ENCODE measurements at places on chromosomes 1 and 21. TPM values are rescaled to one million over a fixed set of nuclear protein-coding genes. Genes with fewer than 3 reads are reported as not detected.

DNA sequence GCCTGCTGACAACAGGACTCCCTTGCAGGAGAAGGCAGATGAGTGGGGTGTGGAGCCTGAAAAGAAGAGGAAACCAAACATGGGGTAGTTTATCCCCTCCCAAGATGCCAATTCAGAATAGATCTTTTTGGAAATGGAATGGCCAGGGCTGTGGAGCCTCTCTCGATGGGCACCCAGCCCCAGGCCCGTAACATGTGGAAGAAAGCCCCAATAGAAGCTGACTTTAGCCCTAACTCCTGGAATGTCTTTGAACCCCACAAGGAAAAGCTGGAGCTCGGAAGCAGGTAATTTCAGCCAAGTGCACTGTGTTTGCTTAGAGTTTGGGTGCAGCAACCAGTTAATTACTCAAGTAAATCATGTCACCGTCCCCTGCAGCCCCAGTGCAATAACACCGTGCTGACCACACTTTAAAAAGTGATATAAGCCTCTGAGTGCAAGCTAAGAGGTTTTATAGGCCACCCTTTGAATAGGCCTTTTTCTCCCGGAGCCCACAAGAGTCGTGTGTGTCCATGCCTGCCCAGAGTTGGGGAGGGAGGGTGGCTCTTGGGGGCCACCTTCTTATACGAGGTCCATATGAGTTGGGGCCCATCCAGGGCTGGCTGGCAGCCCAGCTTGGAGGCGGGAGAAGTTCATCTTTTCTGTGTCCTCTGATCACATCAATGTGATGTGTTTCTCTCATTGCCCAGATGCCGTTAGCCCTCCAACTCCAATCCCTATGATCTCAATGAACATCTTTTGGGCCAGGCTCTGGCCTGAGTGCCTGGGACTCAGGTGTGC, 153.2 kb downstream of the TRABD2B start:
- no peak for DNase-seq

GRCh38 chr1:228990906-228991569, 255.8 kb downstream of the RHOU start:
- DNase-seq = no peak

SCMH1 gene
- 29.3 TPM for total RNA-seq

GRCh38 chr1:29655945-29656850, 419.9 kb downstream of the PTPRU start:
- no peak for DNase-seq

ADGRL2 gene
- total RNA-seq = 5.0 TPM

- no peak for DNase-seq
Measured at GRCh38 chr1:38221006-38221649, 174.5 kb upstream of the POU3F1 start.

DNA sequence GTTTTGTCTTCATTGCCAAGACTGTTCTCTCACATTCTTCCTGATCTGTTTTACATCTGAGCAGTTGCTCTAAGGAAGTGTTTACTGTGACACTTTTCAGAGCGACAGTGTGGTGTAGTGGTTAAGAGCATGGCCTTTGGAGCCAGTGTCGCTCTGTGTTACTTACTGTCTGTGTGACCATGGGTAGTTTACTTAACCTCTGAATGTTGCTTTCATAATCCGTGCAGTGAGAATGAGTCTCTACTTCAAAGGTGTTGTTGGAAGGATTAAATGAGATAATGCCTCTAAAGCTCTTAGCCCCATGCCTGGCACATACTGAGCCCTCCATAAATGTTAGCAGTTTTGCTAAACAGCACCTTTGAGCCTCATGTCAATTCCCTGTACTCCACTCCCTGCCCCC, 35.9 kb upstream of the ZFP69B start:
- DNase-seq = no peak

ARTN gene
- 0.42 TPM for total RNA-seq

DNAJC6 gene
- total RNA-seq = 2.2 TPM

OR10J1 gene
- total RNA-seq = not detected

DNA sequence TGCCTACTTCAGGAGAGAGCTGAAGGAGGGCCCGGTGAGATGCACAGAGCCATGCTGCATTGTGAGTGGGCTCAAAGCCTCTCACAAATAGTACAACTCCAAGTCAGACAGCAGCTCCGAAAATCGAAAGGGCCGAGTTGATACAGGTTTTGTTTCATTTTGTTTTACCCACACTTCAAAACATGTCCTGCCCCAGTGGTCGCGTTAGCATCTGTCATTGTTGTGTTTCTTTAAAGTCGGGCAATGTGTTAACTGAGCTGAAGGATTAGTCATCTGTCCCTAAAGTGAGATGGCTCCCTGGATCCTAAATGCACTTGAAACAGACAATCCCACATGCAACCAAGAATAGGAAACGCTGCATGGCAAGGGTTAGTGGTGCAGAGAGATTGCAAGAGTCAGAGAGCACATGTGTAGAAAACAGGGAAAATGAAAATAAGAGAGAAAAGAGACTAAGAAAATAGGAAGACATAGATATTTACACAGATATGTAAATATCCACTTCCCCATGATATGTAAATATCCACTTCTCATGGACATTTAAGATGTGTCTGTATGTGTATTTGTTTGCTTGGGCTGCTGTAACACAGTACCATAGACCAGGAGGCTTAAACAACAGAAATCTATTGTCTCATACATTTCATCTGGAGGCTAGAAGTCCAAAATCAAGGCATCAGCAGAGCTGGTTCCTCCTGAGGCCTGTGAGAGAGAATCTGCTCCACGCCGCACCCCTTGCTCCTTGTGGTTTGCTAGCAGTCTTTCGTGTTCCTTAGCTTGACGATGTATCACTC, 131.4 kb upstream of the RAB4A start:
- no peak for DNase-seq

- DNase-seq = no peak
Measured at GRCh38 chr21:28442624-28443023, 550.1 kb downstream of the LTN1 start.

DNA sequence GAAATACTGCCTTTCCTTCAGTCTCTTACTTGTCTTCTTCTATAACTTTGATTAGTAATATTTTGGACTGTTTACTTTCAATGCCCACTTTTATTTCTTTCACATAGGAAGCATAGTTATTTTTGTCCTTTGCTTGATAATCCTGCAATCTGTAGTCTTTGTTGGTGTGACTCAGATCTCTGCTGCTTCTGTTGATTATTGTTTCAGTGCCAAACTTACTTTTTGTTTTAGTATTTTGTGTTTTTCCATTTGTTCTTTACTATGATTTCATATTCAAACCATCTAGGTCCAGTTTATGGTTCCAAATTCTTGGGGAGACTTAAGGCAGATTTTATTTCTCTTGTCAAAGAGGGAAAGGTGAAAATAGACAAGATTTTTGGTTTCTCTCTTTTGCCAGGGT, 399.9 kb downstream of the HLX start:
- no peak for DNase-seq

GRCh38 chr1:6962478-6962995, 177.3 kb downstream of the CAMTA1 start:
- peak; percentile 73 for DNase-seq

DIO1 gene
- not detected for total RNA-seq

KIF17 gene
- total RNA-seq = 1.1 TPM

DNA sequence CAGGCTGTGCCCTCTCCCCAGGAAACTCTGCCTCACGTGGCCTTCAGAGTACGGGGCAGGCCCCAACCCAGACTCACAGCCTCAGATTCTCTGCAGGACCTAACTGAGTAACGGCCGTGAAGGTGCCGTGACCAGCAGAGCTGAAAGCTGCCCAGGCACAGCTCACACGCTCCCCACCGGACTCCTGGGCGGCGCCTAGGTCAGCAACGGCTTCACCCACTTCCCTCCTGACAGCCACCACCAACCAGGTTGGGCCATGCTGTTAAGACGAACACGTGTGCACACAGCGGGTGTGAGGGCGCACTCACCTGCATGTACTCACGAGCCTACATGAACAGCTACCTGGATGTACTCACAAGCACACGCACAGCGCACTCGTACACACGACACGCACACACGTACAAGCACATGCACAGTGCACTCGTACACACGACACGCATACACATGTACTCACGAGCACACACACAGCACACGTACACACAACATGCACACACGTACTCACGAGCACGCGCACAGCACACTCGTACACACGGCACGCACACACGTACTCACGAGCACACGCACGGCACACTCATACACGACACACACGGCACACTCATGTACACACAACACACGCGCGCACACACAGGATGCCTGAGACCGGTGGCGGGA, 8.7 kb upstream of the TNFRSF4 start:
- no peak for DNase-seq

GRCh38 chr1:99599678-99600175, 46.2 kb upstream of the PALMD start:
- DNase-seq = peak; percentile 54

DNA sequence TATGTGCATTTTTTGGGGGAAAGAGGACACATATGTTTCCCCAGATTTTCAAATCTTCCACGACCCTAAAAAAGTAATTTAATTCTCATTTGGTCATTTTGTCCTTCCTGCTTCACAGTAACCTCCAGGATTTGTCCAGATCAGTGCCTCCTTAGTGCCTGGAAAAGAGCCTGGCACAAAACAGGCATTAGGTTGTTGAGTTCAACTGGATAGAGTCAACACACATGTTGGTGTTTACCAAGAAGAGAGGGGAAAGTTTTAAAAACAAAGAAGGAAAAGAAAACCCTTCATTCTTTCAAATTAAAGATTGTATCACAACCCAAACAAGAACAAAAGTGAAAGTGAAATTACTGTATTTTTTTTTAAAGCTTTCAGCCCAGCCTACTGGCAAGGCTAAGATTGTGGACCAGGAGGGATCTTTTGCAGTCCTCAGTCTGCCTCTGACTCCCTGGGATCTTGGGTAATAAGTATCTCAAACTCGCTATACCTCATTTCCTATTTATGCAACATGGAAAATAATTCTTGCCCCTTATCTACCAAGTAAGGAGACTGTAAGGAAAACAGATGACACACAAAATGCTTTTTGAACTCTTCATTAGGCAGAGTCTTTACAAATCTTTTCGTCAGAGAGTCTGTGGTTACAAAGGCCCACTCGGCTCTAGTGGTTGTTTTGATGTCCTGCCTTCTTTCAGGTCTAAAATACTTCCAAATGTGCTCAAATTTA, 57.8 kb downstream of the ZNF281 start:
- no peak for DNase-seq

DNA sequence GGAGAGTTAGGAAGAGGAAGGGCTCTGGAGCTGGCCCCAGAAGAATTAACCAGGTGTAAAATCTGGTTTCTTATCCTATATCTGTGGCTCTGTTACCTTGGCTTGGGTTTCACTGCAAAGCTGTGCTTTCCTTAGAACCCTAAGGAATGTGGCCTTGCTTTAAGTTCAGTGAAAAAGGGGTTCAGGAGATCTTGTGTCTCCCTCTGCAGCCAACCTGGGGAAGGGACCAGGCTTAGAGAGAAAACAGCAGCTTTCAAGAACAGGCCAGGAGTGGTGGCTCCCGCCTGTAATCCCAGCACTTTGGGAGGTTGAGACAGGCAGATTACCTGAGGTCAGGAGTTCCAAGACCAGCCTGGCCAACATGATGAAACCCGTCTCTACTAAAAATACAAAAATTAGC, 16.1 kb upstream of the MYCL start:
- no peak for DNase-seq

- DNase-seq = peak; percentile 69
Measured at GRCh38 chr1:63327417-63328054, 5.2 kb downstream of the FOXD3 start.

COL24A1 gene
- 0.13 TPM for total RNA-seq

THEMIS2 gene
- 3.7 TPM for total RNA-seq

SPATA1 gene
- total RNA-seq = 1.4 TPM

NFYC gene
- total RNA-seq = 45.8 TPM

- DNase-seq = peak; percentile 73
Measured at GRCh38 chr1:46532498-46533178, 18.8 kb downstream of the KNCN start.

GRCh38 chr1:212977781-212978645, 27.7 kb downstream of the VASH2 start:
- no peak for DNase-seq

- no peak for DNase-seq
Measured at GRCh38 chr1:12778907-12779306, 5.4 kb downstream of the PRAMEF12 start.

SPATA46 gene
- total RNA-seq = not detected

DNA sequence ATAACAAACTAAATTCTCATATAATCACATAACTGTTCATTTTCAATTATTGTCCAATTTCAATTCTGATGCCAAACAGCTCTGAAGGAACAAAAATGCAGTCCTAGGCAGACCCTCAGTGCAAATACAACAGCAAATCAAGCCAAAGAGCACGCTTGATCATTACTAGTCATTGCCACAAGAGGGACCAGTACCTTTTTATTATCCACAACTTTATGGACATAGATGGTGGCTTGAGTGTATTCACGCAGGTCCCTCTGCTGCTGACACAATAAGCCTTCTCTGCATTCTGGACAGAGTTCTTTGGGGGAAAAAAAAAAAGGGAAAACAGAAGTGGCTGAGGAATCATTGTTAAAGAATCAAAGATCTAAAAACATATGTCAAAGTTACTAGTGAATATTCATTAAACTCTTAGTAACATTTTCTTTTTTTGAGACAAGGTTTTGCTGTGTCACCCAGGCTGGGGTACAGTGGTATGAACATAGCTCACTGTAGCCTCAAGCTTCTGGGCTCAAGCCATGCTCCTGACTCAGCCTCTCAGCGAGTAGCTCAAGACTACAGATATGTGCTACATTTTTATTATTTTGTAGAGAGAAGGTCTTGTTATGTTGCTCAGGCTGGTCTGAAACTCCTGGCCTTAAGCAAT, 34.3 kb upstream of the RAP1GAP start:
- DNase-seq = no peak

DNA sequence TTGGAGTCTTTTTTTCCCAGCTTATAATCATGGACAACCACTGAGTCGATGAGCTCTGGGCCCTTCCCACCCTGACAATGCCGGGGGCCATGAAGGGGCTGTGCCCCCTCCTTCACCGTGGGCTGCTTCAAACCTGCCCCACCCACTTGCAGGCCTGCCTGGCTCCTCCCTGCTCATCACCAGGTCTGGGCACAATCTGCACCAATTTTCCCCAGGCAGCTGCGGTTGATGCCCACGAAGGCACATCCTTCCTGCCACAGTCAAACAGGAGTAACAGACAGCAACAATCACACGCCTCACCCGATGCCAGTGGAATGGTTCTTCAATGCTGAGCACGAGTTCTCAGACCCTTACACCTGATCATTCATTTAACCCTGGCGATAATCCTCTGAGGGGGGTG, 18.9 kb downstream of the PGLYRP3 start:
- no peak for DNase-seq

GRCh38 chr1:202835548-202836072, 24.9 kb downstream of the PCAT6 start:
- no peak for DNase-seq
